Effector memory CD4-positive, alpha-beta T cell (primary cell): ENCODE measurements at places on chromosomes 3 and 15.

DNA sequence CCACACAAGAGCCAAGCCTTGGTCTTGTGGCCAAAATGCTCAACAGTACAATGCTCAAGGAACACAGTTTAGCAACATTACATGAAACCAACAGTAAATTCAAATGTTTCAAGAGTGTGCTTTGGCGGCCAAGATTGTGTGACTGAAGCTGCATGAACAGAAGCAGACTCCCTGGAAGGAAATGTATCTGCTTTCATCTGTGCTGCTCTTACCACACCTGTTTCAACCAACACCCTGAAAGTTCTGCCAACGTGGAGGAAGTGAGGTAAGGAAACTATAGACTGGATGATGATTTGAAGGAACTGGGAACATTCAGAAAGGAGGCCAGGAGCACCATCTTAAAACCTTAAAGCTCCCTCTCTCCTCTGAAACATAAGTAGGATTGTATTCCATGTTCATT is 55.7 kb downstream of the MB21D2 start:
- no peaks in the 10 kb centered on the region for H3K27me3 ChIP-seq
- H3K4me1 ChIP-seq, result peaks cover 3% of the 10 kb centered on the region
- no peak overlapping the region for H3K4me3 ChIP-seq

- no peaks in the 10 kb centered on the region for H3K27me3 ChIP-seq
- no peaks in the 10 kb centered on the region for H3K36me3 ChIP-seq
- no peaks in the 10 kb centered on the region for H3K4me1 ChIP-seq
Observed at GRCh38 chr3:8712908-8713255, 20.7 kb upstream of the CAV3 start.

DNA sequence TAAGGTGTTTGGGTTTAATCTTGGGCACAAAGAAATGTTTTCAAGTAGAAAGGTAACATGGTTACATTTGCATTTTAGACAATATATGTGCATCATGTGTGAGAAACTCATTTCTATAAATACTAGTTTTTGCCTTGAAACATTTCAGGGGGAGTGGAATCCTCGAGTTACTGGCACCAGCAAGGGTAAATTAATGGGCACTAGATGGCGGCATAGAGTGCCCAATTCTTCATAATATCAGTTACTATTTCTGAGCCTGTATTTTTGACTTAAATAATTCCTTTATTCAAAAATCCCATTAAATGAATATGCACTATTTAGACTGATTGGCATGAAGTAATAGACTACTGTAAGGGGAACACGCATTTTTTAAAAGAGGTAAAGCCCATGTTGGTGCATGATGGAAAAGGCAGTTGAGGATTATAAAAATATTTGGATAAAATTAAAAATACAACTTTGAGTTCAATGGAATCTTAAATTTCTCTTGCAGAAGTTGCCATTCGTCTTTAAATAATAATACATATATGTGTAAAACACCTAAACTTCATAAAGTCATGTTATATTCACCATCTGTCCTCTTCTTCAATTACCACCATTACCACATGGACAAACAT is 106.3 kb downstream of the ZBTB20 start:
- peak; percentile 18 for DNase-seq
- H3K27me3 ChIP-seq, result no peaks in the 10 kb centered on the region
- H3K36me3 ChIP-seq, result no peaks in the 10 kb centered on the region
- H3K4me1 ChIP-seq, result no peaks in the 10 kb centered on the region
- H3K27ac ChIP-seq, result no peak overlapping the region

DNA sequence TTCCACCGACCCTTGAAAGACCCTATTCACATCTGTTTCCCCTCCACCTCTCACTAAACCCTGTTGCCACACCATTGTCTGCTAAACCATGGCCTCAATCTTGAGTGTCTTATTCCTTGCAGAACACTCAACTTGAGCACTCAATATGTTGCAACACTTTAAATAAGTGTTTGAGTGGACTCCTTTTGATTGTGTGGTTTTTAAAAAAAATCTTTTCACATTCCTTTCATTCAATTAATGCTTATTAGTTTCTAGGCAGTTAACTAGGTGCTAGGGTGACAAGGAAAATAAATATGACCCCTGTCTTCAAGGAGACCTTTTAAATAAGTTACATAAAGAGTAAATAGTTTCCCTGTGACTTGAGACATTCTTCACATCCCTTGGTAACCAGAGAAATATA is 13.3 kb upstream of the HHLA2 start:
- no peaks in the 10 kb centered on the region for H3K36me3 ChIP-seq
- H3K4me3 ChIP-seq, result no peak overlapping the region
- no peak for DNase-seq
- no peak overlapping the region for H3K27ac ChIP-seq
- H3K27me3 ChIP-seq, result no peaks in the 10 kb centered on the region
- no peaks in the 10 kb centered on the region for H3K4me1 ChIP-seq
